ENCODE measurements at places on chromosomes 4 and X.

DNA sequence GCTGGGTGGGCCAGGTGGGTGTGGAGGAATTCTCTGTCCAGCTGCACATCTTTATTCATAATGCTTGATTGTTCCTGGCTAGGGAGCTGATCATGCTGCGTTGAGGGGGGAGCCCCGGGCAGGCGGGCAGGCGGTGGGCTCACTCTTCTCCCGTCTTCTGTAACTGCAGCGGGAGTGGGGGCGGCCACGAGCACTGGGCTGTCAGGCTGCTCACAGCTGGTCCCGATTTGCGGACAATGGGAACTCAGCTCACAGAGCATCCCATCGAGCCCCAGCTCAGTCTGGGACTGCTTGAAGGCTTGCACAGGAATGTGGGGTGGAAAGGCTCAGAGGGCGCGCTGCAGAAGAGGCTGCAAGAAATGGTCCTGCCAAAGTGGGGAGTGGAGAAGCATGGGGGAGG lies 63.8 kb downstream of the EFNB1 start:
- DNase-seq: no peak

DNA sequence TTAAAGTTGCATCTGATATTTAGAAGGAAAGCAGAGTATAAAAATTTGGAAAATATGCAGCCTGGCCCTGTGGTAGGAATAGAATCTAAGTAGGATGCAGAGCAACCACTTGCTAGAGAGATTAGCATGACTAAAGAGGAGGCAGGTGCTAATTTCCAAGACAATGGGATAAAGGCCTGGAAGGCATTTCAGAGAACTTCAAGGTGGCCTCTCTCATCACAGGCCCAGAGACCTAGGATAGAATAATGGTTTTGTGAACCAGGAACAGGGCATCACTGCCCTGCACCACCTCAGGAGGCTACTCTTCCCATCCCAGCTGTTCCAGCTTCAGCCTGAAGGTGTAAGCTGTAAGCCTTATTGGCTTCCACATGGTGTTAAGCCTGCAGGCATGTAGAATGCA lies 621.7 kb upstream of the HS3ST1 start:
- no peak for DNase-seq

GRCh38 chrX:129678614-129679195 lies 23.9 kb upstream of the APLN start:
- no peak for DNase-seq

- no peak for DNase-seq
Observed at GRCh38 chrX:13852001-13852695, 35.3 kb upstream of the GPM6B start.

- DNase-seq: no peak
Observed at GRCh38 chr4:94442251-94442650, 9.5 kb upstream of the PDLIM5 start.

All from BE2C (cell line).